ENCODE measurements at places on chromosomes 12 and 14.

DNA sequence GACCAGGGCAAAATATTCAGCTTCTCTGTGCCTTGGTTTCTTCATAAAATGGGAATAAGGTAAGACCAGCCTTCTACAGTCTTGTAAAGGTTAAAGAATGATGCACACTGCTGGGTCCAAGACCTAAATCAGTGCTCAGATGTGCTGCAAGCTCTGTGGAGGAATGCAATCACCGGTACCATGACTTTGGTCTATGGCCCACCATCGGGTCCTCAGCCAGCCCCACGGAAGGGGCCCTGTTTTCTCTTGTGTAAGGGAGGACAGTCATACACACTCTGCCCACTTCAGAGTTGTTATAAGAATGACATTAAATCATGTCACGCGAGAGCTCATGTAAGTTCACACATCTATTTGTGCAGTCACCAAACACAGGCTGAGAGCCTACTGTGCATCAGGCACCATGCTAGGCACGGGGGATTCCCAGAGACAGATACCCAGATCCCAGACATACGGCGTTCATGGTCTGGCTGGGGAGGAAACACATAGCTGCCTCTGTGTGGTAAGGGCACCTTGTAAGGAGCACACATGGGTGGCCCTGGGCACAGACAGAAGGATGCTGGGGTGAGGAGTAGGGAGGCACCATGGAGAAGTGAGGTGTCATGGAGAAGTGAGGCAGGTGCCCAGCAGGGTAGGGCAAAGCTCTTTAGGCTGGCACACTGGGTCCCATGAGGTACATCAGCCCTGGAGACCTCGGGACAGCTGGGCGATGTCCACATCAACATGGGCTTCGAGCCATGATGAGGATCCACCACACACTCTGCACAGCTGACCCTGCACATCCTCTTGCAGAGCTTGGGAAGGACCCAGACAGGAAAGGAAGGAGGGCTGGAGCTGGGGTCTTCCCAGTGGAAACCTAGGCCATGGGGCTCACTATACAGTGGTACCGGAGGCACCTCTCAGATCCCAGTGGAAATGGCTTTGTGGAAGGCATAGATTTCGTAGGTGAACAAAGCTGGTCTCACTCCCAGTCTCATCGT is 190.4 kb upstream of the DIO3 start:
- no peak for DNase-seq

GRCh38 chr14:105494606-105494929 is 3.5 kb downstream of the TEDC1 start:
- no peak for DNase-seq

- DNase-seq, result no peak
Observed at GRCh38 chr12:131457331-131458047, 253.4 kb upstream of the SFSWAP start.

- DNase-seq, result no peak
Observed at GRCh38 chr12:49750027-49750995, 9.0 kb downstream of the TMBIM6 start.

DNA sequence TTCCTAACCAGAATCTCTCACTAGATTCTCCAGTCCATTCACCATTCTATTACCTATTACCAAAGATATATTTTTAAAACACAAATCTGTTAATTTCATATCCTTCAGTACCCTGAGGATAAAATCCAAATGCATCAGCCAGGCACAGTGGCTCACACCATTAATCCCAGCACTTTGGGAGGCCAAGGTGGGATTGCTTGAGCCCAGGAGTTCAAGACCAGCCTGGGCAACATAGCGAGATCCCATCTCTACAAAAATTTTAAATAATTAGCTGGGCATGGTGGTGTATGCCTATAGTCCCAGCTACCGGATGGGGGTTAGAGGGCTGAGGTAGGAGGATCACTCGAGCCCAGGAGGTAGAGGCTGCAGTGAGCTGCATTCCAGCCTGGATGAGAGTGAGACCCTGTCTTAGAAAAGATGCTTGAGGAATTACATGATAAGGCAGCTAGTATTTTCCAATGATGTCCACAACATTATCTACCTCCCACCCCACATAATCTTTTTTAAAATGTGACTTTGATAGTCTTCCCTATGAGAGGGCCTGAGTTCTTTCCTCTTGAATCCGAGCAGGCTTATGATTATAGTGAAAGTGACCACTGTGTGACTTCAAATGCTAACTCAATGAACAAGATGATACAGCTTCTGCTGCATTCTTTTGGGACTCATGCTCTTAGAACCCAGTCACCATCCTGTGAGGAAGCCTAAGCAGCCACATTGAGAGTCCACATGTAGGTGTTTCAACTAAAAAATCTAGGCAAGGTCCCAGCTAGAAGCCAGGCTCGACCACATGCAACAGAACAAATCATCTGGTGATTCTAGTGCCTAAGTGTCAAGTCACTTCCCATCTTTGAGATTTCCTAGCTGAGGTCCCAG is 18.0 kb downstream of the HECTD1 start:
- DNase-seq, result no peak

- DNase-seq, result no peak
Observed at GRCh38 chr14:50974118-50974517, 29.8 kb upstream of the PYGL start.

DNA sequence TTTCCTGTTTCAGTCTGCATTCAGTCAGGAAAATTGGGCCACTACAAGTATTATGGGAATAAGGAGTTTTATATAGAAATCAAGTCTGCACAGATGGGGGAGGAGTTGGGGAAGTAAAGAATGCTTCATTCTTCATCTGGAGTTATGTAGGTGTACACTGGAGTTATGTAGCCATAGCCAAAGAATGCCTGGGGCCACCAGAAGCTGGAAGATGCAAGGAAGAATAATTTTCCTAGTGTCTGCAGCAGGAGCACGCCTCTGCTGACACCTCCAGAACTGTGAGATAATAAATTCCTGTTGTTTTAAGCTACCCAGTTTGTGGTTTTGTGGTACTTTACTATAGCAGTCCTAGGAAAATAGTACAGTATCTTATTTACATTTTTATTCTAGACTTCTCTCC is 333.4 kb downstream of the NELL2 start:
- no peak for DNase-seq

- DNase-seq, result no peak
Observed at GRCh38 chr12:15819644-15820437, 30.7 kb upstream of the EPS8 start.

DNA sequence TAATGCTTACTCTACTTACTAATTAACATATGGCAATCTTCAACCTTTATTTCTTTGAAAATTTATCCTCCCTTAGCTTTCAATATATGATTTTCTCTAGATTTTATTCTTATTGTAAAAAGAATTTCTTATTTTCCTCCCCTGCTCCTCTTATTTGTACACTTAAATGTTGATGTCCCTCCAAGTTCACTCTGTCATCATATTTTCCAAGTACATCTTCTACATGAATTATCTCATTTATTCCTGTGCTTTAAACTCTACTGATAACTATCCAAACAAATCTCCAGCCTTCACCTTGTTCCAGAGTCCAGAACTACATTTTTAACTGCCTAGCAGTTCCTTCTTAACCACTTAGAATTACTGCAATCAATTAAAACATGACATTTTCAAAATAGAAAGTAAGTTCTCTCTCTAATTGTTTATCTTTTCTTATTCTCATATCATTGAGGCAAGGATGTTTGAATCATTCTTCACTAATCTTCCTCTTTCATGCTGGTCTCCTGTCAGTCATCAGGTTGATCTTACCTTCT is 261.6 kb upstream of the FAR2 start:
- no peak for DNase-seq

DNA sequence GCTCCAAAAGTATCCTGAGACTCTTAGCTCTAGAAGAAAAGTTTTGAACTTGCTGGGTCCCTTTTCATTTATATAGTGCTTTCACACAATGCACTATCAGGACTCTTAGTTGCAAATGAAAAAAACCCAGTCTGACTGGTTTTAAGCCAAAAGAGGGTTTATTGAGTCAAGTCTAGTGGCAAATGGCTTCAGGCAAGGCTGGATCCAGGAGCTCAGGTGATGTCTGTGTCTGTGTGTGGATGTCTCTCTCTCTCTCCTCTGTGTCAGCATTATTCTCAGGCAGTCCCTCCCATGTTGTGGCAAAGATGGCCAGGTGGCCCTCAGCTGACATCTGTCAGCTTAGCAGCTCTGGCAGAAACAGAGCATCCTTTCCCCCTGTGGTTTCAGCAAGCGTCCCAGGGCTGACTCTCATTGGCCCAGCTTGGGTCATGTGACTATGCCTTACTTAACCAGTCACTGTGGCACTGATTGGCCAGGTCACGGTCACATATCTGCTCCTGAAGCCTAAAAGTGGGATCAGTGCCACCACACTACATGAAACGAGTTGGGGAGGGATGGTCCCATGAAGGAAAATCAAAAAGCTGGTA is 6.2 kb downstream of the TMEM120B start:
- no peak for DNase-seq

DNA sequence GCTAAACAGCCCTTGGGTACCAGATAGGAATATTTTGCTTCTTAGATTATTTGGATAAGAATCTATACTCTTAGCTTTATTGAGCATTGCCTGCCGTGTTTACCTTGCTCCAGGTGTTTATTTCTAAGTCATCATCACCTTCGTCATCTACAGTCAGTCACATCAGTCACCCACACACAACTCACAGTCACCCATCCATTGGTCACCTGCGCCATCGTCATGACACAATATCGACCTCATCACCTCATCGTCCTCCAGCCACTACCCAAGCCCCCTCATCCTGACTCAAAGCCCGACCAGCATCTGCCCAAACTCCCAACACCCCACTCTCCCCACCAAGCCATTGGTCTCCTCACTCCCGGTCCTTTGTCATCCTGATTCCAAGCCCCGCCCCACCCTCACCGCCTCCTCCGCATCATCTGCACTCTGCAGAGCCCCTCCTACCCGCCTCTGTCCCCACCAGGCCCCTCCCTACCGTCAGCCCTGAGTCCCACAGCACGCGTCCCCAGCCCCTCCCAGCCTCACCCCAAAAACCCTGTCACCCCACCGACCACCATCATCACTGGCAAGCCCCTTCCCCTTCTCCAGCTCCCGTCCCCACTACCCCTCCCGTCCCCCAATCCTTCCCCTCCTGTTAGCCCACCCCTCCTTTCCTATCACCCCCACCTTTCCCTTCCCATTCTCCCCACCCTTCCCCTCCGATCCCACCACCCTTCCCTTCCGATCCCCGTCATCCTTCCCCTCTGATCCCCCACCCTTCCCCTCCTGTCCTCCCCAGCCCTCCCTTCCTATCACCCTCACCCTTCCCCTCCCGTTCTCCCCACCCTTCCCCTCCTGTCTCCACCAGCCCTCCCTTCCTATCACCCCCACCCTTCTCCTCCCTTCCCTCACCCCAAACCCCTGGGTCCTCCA is 9.8 kb downstream of the DLK1 start:
- no peak for DNase-seq

- DNase-seq, result no peak
Observed at GRCh38 chr12:32091696-32092095, 15.0 kb upstream of the BICD1 start.

DNA sequence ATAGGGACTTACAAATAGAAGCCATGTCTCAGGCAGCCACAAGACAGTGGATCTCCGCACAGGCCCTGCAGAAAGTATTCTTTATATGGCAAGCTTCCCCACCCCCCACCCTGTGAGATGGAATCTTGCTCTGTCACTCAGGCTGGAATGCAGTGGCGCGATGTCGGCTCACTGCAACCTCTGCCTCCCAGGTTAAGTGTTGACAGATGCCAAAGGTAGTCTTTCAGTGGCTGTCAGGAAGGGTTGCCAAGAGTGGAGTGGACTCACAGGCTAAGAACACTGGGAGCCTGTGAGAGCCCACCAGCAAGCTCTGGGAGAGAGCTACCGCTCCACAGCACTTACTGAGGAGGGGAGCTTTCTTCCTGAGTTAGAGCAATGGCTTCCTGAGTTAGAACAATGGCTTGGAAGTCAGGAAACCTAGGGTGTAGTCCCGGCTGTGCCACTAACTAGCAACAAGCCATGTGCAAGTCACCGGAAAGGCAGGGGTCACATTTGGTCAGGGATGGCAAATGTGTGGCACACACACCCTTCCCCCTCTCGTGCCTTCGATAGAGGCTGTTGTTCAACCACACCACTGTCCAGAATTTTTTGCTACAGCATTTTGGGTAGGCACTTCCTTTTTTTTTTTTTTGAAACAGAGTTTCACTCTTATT is 2.6 kb downstream of the RNASE1 start:
- no peak for DNase-seq

DNA sequence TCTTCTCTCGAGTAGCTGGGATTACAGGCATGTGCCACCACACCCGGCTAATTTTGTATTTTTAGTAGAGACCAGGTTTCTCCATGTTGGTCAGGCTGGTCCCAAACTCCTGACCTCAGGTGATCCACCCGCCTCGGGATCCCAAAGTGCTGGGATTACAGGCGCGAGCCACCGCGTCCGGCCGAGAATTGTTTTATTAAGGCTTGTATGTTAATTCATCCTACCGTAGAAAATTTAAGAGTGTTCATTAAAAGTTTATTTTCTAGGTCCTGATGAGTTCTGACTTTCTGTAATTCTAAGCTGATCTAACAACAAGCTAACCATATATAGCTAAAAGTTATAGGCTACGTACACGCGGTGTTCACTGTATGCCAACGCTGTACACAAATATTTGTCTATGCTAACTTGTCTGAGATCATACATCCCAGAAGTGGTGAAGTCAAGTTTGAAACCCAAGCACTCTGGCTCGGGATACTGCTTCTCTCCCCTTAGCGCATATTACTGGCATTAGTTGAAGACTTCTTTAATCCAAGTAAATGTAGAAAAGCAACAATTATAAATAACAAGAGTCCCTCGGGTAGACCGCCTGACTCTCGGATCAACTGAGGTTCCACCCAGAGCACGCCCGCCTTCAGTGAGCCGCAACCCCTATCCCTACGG is 570 bp upstream of the MRPS35 start:
- DNase-seq, result no peak

DNA sequence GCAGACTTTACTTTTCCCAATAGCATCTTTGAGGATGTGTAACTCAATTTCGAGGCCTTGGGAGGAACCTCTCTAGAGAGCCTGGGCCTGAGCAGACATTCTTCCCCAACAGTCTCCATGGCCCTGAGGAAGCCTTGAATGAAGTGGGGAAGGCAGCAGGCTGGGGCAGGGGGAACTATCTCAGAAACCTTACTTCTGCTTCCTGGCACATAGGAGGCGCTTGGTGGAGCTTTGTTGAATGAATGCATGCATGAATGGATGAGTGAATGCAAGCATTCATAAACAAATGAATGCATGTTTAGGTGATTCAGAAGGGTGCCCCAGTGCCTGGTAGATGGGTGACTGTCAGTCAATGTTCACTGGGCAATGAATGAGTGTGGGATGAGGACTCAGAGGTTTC is 58.3 kb downstream of the GALNT16 start:
- DNase-seq, result no peak

GRCh38 chr12:89650239-89650638 is 58.4 kb downstream of the ATP2B1 start:
- no peak for DNase-seq

Data from activated B cell treated with CpG ODN at 0.5 μM for 24 hours (primary cell).